ENCODE measurements at places on chromosomes 5 and 9.

DNA sequence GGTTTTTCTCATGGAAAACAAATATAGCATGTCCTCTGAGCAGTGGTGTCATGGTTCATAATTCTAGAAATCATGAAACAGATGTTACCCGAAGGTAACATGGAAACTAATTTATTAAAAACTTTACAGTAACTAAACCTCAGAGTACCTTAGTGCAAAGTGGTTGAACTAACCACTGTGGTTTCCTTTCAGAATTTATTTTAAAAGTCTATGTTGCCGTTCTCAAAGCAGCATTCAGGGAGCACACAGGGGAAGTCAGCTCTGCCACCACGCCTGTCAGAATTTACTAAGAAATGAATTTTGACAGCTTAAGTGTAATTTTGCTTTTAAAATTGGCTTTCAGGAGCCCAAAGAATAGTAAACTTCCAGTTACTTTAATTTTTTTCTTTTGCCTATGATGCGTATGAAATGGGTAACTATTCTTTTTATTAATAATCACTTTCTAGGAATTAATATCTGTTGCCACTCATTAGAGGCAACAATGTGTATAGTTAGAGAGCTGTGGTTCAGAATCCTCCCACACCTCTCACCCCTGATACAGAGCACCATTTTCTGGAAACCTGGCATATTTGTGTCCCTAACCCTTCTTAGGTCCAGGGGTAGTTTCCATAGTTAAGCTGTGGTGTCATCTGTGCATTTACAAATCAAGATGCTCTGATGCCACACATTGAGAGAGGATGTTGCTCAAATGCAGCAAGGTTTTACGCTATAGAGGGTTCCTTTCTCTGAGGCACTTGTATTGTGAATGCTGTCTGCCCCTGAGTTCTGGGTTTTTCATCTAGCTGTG is 202.6 kb downstream of the ZSWIM6 start:
- no peak for DNase-seq

DNA sequence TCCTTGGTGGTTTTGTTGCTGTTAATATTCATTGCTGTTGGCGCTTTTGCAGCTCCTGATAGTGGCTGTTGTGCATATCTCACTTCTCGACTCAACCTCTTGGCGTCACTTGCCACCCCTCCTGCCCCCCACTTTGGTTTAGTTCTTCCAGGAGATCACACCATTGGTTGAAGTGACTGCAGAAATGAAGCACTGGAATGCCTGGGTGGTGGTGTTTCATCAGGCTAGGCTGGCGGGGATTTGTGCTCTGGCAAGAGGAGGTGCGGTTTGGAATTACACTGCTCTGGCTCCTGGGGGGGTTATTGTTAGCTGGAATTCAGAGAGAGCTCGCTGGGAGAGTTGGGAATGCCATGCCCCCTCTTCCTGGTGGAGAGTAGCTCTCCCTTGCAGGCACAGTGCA is 11.5 kb downstream of the PRRC2B start:
- DNase-seq = no peak

DNA sequence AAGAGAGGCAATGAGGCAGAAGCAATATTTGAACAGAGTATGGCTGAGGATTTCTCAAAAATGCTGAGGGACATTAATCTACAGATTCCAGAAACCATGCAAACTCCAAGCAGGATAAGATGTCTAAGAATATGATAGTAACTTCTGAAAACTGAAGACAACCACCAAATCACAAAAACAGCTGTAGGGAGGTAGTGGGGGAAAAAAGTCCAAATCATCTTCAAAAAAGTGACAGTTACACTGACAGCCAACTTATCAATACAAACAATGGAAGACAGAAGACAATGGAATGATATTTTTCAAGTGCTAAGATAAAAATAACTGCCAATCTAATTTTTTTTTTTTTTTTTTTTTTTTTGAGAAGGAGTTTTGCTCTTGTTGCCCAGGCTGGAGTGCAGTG is 30.5 kb downstream of the CMYA5 start:
- no peak for DNase-seq

DNA sequence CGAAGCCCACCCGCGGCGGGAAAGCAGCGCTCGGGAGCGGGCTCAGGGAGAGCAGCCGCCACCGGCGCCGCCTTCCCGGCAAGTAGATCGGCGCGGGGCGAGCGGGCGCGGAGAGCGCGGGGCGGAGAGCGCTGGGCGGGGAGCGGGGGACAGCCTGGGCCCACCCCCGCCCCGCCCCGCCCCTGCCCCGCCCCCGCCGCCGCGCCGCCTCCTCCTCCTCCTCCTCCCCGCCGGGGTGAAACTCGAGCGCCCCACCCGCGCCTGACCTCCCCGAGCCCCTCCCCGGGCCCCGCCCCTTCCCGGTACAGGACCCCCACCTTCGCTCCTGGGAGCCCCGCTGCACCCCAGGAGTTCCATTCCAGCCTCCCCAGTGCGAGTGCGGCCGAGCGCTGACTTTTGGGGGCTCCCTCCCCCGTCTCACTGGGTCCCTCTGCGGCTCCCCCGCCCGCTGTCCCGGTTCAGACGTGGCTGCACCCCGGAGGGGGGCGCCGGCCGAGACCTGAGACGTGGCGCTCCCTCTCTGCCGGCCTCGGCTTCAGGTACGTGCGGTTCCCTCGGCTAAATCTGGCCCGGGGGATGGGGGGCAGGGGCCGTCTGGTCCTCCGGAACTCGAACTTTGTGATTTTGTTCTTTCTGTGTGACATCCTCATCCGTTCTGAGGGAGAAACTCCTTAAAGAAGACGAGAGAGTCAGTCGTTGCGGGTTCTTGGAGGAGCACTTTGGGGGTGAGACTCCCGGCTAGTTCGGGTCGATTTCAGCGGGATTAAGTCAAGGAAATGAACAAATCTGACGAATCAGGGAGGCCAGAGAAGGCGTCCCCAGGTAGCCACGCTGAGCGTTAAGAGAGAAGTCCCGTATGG is at the start of gene SEMA5A:
Gene SEMA5A (minus strand): TSS at position 84 of the 860 bp plus-strand sequence. CDS start 166,129 bp downstream, outside the sequence.
- DNase-seq = no peak

DNA sequence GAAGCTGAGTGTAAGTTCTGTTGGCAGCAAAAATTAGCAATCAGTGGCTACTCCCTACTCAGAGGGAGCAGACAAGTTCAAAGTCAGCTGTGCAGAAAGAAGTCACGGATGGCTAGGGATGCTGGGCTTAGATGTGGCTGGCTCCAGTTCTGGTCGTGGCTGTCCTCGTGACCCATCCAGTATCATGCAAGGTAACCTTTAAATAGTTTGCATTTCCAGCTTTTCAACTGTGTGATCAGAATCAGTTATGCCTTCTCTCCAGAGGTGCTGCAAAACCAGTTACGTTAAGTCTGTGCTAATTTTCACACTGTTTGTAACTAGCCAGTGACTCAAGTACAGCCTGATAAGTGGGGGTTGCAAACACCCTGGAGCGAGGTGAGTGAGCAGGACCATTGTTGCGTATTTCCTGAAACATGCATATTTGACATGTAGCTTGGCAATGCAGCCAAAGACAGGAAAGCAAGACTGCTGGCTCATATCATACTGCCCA is 302.4 kb downstream of the ATPSCKMT start:
- DNase-seq = no peak

DNA sequence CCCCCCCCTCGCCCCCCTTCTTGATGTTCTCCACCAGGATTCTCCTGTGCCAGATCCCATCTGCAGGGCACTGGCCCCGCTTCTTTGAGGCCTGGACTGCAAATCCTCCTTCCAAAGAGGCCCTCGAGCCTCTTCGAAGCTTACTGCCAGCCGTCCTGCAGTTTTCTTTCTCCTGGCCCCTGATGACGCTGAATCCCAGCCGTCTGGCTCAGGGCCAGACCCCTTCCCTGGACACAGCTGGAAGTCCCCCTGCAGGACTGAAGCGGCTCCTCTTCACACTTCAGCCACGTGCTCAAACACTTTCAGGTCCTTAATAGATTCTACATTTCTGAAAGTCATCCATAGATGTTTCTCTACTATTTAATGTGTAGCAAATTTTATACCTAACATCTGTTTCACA is 121.5 kb downstream of the EHMT1 start:
- no peak for DNase-seq

DNA sequence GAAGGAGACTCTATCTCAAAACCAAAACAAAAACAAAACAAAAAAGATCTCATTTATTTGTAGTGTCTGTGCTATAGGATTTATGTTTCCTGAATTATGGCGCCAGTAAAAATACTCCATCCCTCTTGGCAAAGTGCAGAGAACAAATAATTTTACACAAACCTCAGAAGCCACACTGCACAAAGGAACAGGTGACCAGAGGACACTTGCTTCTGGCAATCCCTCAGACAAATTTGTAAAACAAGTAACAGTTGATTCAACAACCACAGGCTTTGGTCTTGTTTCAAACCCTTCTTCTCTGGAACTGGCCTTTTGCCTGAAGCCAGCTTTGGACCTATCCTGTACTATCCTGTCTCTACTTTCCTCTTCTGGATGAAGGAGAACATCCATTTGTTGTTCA is 502.1 kb downstream of the DMAC1 start:
- DNase-seq = no peak

- DNase-seq = no peak
These were observed 1.9 kb downstream of the MIGA2 start for GRCh38 chr9:129038109-129038852.

DNA sequence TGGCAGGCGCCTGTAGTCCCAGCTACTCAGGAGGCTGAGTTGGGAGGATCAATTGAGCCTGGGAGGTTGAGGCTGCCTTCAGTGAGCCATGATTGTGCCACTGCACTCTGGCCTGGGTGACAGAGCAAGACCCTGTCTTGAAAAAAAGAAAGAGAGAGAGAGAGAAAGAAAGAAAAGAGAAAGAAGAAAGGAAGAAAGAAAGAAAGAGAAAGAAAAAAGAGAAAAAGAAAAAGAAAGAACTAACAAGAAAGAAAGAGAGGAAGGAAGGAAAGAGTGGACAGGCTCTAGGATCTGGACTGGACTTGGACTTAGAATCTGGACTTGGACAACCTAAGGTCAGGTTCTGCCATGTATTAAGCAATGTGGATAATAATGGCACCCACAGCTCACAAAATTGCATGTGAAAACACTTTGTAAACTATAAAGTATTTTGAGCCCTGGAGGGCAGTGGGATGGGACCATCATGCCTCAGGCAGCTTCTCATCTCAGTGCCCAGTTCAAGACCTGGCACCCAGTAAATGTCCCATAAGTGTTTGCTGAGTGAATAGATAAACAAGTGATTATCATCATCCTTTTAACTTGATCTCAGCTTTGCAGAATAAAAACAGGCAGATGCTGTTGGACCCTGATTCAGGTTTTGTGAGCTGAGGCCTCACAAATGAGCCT is 12.8 kb upstream of the PHF19 start:
- DNase-seq = no peak

DNA sequence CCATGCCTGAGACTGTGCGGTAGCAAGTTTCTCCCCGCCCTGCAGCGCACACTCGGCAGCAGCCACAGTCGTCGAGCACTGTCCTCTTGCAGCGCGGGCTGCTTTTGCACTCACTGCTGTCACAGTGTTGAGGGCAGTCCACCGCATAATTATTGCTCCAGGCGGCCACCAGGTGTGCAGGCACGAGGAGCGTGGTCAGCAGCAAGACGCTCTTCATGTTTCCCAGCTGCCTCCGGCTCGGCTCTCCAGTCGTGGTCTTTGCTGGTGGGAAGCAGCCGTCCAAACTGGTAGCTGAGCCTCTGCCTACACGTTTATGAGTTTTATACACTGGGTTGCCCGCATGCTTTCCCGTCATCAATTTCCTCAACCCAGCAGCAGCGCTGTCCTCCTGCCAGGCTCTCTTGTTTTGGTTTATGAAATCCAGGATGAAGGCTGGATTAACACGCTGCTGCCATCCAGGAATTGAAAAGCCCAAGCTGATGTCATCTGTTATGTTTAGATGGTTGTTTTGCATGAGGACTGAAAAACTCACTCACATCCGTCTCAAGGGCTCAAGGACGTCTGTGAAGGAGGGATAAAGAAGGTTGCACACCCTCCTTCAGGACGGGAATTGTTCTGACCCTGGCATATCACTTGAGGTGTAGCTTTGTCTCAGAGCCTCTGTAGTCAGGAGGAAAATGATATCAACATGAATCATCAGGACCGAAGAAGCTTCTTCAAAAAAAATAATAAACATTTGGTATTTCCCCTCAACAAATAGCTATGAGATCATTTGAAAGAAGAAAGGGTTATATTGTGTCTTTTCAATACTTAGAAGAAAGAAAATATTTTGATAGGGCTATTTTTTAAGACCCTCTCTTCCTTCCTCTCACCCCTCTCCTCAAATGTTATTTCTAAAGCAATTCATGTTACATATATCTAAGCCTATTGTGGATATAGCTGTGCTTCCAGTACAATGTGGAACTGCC is at the start of gene ESM1:
Gene ESM1 (minus strand): TSS at position 293 of the 968 bp plus-strand sequence. CDS start 76 bp downstream, at position 217.
- DNase-seq = no peak

GRCh38 chr5:76388236-76388635 is 14.8 kb upstream of the IQGAP2 start:
- no peak for DNase-seq

GRCh38 chr5:57166276-57166675 is 7.6 kb upstream of the GPBP1 start:
- DNase-seq = no peak

DNA sequence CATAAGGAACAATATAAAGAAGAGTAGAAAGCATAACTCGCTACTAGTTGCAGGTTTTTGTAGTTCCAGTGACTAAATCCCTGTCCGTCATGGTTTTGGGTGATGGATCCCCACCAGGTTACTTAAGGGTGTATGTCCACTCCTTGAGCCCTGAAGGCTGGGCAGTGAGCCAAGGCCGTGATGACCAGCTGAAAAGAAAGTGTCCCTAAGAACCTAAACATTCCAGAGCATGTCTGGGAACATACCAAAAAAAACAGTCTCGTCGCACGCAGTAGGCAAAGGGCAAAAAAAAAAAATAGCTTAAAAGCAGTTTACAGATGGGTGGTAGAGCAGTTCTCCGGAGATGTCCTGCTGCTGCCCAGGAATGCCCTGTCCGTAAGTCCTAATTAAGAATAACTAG is 21.4 kb upstream of the SNAPC3 start:
- no peak for DNase-seq

GRCh38 chr5:172849606-172850453 is 15.8 kb downstream of the ERGIC1 start:
- DNase-seq = no peak

DNA sequence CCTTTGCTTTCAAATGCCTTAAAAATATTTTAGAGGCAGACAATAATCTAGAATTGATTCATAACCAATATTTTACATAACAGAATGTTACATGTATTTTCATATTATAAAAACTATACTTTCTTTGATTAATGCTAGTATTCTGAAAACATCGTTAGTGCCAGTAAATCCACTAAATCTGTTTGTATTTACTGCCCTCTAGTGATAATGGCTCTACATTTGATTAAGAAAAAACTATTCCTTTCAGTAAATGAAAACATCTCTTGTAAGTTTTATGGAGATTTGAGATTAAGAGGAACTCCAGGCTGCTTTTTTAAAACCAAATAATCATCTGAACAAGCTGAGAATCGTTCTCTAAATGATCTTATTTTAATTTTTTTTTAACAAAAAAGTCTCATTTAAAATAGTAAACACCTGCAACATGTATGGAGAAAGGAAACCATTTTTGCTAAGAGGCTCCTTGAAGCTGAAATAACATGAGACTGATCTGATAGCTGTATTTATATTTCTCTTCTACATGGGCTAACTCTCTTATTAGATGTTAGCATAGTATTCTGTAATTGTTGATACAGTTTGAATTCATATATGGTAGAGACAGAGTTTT is 424.7 kb downstream of the RAB3C start:
- DNase-seq = no peak

GRCh38 chr9:132517815-132518550 is 64.4 kb upstream of the BARHL1 start:
- no peak for DNase-seq

- no peak for DNase-seq
These were observed 35.9 kb downstream of the KIF2A start for GRCh38 chr5:62341783-62342475.
